ENCODE measurements at places on chromosomes 13 and 19.

DNA sequence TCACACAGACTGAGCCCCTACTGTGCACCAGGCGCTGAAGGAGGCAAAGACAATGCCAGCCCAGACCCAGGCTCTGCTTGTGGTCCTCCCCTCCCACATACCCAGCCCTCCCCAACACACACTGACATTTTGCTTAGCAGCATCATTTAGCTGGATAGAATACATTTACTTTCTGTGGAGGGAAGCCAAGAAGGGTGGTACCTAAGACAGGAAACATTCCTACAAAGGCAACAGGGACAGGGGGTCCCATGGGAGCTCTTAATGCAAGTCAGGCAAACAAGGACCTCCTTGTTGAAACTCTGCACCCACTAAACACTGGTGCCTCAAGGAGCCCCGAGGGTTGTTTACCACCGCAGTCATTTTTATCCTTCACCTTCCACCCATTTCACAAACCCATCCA, 77.0 kb upstream of the ZNF507 start:
- DNase-seq: no peak

DNA sequence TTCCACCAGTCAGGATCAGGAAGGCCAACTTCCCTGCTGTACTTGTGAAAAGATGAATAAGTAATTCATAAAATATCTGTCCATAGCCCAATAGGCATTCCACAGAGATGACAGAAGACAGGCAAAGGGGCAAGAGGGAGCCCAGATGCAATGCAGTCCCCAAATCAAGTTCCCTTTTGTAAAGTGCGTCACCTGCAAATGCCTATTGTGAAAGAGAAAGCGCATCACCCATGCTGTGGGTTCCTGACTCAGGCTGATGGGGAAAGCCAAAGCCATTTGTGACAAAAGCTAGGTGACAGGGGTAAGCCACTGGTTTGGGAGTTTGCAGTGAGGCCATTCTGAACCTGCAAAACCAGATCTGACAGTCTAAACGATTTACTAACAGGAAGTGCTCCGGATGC, 157.5 kb upstream of the ZNF536 start:
- peak; percentile 4 for DNase-seq

GRCh38 chr13:59144700-59145099, 1019.0 kb downstream of the DIAPH3 start:
- DNase-seq: no peak

DNA sequence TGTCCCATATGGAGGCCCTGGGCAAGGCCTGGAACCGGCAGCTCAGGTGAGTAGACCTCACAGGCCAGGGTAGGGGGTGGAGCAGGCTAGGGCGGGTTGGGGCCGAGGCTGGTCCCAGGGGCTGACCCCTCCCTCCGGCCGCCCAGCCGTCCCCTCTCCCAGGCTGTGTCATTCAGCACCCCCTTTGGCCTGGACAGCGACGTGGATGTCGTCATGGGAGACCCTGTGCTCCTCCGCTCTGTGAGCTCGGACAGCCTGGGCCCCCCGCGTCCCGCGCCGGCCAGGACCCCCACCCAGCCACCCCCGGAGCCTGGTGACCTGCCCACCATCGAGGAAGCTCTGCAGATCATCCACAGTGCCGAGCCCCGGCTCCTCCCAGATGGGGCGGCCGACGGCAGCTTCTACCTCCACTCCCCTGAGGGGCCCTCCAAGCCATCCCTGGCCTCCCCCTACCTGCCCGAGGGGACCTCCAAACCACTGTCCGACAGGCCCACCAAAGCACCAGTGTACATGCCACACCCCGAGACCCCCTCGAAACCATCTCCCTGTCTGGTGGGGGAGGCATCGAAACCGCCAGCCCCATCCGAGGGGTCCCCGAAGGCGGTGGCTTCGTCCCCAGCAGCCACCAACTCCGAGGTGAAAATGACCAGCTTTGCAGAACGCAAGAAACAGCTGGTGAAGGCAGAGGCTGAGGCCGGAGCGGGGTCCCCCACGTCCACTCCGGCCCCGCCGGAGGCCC, 16.0 kb downstream of the CAMSAP3 start:
- DNase-seq: no peak

DNA sequence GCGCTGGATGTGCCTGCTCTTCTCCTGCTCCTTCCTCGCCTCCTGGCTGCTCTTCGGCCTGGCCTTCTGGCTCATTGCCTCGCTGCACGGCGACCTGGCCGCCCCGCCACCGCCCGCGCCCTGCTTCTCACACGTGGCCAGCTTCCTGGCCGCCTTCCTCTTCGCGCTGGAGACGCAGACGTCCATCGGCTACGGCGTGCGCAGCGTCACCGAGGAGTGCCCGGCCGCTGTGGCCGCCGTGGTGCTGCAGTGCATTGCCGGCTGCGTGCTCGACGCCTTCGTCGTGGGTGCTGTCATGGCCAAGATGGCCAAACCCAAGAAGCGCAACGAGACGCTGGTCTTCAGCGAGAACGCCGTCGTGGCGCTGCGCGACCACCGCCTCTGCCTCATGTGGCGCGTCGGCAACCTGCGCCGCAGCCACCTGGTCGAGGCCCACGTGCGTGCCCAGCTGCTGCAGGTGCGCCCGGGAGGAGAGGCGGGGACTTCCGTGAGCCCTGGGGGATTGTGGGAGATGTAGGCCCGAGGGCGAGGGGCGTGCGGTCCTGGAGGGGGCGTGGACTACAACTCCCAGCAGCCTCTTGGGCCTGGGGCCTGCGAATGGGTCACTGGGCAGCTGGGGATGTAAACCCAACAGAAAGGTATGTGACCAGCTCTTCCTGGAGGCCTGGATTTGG, 6.7 kb downstream of the KCNJ14 start:
- no peak for DNase-seq

DNA sequence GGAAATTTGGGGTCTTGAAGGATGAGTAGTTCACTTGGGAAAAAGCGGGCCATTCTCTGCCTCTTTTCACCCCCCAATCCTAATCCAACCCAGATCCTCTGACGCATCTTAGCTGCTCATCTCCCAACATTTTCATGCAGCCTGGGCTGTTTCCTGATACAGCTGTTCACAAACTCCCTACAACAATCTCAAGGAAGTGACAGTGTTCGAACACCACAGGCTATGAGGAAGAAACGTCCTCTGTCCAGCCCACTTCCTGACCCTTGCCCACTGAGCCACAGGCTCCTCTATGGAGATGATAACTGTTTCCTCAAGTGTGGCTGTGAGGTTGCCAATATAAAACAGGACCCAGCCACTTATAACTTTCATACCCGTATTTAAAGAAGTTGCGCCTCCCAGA, 16.2 kb downstream of the LMTK3 start:
- DNase-seq: no peak

DNA sequence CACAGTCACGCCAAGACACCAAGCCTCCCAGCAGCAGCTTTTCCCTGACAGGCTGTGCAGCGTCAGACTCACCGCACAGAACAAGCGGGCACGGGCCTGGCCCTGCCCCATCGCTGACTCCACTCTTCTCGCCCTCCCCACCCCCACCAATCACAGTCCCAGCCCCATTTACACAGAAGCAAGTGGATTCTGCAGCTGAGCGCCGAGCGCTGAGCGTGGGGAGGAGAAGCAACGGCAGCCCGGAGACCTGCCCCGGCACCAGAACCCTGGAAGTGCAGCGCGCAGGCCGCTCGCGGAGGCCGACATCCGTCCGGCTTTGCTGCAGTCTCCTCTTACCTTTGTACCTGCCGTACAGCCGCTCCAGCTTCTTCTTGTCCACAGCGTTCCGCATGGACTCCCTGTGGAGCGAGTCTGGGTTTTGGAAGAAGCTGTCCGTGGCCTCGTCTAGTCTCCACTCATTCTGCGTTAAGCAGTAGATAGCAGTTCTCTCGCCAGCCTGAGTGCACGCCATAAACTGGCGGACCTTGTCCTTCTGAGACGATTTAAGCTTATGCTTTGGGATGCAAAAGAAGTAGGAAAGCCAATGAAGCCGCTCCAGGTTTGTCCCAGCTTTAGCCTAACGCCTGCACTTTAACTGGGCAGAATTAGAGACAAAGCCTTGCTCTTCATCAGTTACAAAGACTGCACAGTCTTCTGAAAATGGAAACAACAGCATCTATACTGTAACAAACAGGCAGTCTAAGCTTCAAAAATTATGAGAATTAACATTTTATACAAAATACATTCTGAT, 6.8 kb downstream of the DCUN1D2 start:
- no peak for DNase-seq

DNA sequence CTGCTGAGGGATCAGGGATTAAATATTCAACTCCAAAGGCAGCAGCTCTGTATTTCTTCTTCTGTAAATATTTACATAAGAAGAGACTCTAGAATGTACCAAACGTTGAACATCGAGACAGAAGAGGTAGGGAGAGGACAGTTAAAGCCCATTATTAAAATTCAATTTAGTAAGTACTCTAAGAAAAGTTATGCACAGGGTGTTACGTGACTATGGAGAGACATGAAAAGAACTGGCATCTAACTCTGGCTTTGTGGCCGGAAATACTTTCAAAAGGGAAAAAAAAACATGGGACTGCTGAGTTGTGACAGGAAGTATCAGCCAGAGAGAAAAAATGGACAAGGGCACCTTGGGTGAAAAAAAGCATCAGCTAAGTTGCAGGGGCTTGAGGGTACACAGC, 36.7 kb downstream of the LNX2 start:
- no peak for DNase-seq

DNA sequence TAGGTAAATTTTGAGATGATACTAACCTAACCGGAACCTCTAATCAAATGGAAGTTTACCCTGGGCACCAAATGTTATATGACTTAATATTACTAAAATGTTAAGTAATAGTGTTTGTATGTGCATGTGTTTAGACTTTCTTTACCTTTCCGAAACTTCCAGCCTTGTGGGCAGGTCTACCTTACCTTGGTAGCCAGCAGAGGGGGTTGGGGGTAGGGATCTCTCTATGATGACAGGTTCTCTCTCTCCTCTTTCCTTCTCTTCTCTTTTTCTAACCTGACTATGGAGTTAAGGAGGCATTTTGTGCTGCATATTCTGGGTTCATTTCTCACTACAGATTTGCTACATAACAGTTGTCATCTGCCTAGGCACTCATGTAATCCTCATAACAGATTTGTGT, 6.8 kb upstream of the FRY start:
- no peak for DNase-seq

DNA sequence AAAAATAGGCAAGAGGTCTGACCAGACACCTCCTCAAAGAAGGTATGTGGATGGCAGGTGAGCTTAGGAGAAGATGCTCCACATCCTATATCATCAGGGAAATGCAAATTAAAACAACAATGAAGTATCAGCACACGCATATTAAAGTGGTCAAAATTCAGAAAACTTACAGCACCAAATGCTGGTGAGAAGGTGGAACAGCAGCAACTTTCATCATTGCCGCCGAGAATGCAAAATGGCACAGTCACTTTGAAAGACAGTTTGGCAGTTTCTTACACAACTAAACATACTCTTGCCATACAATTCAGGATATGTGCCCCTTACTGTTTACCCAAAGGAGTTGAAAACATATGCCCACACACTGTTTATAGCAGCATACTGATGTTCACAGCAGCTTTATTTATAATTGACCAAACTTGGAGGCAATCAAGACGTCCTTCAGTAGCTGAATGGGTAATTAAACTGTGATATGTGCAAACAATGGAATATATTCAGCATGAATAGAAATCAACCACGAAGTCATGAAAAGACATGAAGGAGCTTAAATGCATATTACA, 22.5 kb downstream of the OR10H4 start:
- DNase-seq: no peak

DNA sequence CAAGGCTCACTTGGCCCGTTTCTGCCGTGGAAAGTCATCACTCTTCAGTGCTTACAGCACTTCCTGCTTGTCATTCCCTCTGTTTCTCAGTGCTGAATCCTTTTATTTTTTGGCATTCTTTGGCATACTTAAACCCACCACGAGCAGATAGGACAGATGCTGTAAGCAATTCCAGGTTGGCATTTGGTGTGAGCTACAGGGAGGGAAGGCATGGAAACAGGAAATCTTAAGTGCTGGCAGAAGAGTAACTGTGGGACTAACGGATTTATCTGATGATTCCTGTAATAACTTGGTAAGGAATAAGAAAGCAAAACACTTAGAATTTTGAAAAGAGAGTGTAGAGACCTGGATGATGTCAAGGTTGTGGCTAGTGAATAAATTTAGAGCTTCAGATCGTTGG, 273.4 kb downstream of the GPC6 start:
- DNase-seq: no peak

DNA sequence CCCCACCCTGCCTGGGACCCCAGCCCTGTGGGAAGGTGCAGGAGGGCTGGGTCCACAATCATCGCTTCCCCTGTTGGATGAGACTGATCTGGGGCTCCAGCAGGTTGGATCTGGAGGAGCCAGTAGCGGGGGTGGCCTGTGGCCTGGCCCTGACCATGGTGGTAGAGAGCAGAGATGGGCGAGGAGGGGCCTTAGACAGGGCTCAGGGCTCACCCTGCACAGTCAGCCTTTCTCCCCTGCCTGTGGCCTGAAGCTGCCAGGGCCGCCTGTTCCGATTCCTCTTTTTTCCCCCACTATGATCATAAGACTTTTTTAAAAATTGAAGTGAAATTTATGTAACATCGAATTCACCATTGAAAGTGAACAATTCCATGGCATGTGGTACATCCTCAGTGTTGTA, 18.2 kb downstream of the SIN3B start:
- DNase-seq: no peak

DNA sequence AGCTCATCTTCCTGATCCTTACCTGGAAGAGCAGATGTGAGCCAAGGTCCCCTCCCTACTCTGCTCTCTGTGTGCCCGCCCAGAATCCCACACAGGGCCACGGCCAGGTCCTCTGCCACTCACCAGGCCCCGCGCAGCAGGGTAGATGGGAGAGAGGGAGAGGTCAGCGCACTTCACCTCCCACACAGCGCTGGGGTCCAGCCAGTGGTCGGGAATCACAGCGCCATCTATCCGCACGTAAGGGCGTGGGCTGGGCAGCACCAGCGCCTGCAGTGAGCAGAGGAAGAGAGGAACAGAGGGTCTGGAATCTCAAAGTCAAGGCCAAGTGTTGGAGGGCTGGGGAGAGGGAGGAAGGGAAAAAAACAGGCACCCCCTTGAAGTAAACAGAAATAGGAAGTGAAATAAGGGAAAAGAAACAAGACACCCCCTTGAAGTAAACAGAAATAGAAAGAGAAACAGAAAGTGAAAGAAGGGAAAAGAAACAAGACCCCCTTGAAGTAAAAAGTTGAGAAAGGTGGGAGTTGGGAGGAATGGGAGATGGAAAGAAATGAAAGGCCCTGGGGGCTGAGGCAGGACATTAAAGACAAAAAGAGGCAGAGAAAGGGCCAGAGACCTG, 7.0 kb upstream of the PLA2G4C start:
- no peak for DNase-seq

DNA sequence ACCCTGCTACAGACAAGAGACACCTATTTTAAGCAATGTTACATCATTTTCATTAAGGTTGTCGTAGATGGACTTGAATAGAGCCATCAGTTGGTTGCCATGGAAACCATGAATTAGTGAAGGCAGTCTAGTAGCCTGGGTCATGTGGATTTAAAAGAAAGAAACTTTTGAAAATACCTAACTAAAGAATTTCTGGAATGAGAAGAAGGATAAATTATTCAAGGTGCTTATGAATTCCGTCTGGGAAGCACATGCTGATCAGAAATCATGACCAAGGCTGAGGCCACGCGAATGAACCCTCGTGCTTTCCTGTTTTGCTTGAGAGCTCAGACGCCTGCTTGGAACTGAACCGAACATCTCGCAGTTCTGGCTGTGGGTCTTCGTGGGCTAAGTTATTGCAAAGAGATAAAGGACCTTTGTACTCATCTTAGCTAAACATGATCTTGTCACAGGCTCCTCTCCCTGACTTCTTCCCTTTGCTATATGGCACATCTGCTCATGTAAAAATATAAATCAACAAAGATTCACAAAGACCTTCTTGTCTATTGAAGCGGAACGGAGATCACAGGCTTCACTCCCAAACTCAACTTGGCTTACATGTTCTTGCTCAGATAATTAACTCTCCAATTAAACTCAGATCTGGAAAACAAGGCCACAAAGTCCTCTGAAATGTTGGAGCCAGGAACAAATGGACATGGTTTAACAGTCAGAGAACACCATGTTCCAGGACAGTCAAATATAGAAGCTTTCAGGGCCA, 140.2 kb downstream of the NUFIP1 start:
- no peak for DNase-seq
